ENCODE measurements at places on chromosomes 5 and 9.

GRCh38 chr9:87071473-87071872 is 124.2 kb upstream of the GAS1 start:
- DNase-seq: no peak

GRCh38 chr5:26681861-26682260 is 356.5 kb downstream of the CDH9 start:
- DNase-seq: no peak

DNA sequence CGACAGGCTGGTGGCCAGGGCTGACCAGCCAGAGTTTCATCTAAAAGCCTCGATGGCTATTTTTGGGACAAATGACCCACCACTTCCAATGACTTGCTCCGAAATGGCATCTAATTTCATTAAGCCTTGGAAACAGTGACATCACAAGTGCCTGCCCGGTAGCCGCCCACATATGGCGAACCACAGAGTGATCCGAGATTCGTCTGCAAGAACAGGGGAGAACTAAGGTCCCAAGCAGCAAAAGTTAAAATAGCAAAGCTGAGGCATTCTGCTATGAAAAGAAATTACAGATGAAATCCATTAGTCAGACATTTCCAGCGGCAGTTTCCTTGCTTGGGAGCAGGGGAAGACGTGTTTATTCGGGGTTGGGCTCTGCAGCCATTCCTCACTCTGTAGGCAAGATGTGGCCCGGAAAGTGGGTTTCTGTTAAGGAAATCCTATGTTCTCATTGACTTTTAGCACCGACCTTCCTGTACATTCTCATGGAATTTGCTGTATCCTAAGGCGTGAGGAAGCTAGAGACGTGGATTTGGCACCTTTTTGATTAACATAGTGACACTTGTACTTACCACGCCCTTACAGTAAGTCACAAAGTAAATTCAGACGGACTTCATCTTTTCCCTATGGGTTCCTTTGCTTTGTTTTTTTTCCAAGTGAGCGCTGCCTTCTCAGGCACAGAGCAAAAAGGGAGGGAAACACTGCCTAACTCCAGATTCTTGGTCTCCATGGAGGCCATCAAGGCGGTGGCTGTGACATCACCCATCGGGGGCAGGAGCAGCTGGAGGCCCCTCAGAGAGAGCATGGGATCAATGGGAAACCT is 45.1 kb downstream of the ERGIC1 start:
- DNase-seq: no peak

GRCh38 chr5:150640311-150641005 is at the start of gene SYNPO:
TSS of gene SYNPO (plus strand) at chr5:150640660. CDS start at chr5:150648276, 7,616 bp downstream.
- DNase-seq: no peak

DNA sequence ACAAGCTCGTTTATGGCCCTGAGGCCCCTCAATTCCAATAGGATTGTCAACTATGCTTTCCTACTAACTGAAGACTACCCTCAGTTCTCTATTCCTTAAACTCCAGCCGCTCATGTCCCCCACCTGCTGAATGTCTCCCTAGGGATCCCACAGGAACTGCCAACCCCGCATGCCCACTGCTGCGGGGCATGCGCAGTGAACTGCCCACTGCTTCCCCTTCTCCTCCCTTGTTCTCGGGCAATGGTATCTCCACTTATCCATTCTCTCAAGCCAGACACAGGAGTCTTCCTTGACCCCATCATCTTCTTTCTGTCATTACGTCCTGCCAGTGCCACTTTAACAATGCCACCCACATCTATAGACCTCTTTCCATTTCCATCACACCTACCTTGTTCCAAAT is 90.0 kb downstream of the FGF18 start:
- no peak for DNase-seq

GRCh38 chr5:31770998-31771397 is 132.1 kb downstream of the PDZD2 start:
- DNase-seq: no peak

DNA sequence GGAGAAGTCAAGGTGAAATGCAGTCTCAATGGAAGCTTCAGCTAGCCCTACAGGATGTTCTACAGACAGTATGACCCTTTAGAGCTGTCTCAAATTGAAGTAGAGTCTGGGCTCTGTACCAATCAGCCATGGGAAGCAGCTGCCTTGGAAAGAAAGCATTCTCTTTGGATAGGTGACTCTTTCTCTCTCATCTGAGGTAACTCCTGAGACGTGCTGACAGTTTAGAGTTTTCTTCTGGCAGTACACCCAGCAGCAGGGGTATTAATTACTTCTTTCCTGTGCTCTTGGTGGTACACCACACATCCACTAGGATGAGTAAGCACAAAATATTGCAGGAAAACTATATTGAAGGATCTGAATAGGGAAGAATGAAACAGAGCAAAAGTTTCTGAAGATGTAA is 329.6 kb upstream of the RGMB start:
- DNase-seq: no peak

- DNase-seq: no peak
Measured at GRCh38 chr5:963673-964531, 44.7 kb upstream of the NKD2 start.

DNA sequence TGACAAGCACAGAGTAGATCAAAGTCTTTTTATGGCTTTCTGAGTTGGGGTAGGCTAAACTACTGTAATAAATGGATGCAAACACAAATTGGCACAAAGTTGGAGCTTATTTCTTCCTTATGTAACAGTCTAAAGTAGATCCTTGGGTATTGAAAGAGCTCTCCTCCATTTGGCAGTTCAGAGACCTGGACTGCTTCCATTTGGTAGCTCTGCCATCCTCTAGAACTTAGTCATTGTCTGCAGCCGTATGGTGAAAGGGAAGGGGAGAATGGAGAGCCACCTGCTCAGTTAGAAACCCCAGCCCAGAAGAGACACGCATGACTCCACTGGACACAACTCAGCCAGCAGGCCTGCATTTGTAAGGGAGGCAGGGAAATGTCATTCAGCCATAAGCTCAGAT is 345.0 kb downstream of the DMAC1 start:
- DNase-seq: no peak

DNA sequence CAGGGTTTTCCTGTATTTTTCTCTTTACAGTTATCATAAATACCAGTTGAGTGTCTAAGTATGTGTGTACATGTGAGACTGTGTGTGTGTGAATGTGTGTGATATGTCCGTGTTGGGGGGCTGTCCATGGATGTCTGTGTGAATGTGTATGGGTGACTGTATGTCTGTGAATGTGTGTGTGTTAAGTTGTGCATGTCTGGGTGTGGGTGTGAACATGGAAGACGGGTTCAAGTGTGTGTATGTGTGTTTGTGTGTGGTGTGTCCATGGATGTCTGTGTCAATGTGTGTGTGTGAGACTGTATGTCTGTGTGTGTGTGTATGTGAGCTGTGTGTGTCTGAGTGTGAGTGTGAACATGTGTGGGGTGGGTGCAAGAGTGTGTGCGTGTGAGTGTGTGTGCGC is 55.0 kb downstream of the VAV2 start:
- DNase-seq: no peak

GRCh38 chr5:136194576-136194975 is 1.6 kb upstream of the SMIM32 start:
- no peak for DNase-seq

- DNase-seq: no peak
Measured at GRCh38 chr9:85501456-85501855, 240.3 kb downstream of the AGTPBP1 start.

GRCh38 chr5:135977375-135977928 is 22.7 kb upstream of the LECT2 start:
- no peak for DNase-seq

GRCh38 chr5:171614971-171615653 is 170.5 kb upstream of the SMIM23 start:
- no peak for DNase-seq

DNA sequence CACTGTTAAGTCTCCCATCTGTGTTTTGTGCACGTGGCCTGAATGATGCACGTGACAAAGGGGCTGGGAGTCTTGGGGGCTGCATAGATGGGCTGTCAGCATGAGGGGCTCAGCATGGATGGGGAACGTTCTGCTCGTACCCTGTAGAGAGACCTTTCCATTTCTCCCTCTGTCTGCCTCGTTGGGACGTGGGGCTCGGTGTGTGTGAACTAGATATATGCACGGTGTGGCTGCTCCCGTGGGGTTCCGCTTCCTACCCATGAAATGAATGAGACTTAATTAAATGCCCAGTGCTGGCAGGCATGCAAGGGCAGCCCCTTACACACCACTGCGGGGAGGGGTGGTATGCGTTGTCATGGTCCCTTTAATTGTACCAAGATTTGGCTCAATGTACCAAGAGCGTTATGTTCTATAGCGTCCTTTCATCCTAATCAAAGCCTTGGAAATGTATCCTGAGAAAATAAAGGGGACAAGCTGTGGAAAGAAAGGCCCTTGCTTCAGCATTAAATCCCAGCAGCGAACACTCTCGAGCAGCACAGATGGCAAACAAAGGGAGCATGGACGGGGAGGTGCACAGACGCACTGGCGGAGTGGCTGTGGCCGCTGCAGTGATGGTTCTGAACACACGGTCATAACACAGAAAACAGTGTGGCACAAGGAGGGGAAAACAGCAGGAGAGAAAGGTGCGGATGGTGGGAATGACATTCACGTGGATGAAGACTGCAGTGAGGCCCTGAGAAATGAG is 66.8 kb downstream of the RASGEF1C start:
- DNase-seq: no peak

DNA sequence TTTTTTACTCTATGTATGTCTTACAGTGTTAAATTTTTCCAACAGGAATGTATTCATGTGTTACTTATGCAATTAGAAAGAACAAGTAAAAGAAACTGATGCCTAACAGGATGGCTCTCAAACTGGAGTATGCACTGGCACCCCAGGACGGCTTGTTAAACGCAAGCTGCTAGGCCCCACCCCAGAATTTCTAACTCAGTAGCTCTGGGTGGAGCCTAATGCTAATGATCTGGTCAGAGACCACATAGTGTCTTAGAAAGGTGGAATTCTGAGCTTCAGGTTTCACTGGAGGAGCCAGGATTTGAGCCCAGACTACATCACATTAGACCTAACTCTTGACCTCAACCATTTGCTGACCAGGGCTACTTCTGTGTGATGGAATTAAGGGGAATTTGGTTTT is 34.4 kb downstream of the SHC3 start:
- no peak for DNase-seq

- no peak for DNase-seq
Measured at GRCh38 chr5:92836855-92837755, 743.9 kb downstream of the NR2F1-AS1 start.

- no peak for DNase-seq
Measured at GRCh38 chr5:122083535-122083934, 5.5 kb upstream of the LOX start.

- DNase-seq: no peak
Measured at GRCh38 chr5:130102375-130102774, 198.1 kb downstream of the CHSY3 start.

GRCh38 chr5:132496631-132497487 is 6.3 kb upstream of the IRF1 start:
- DNase-seq: no peak

GRCh38 chr9:89837934-89838310 is 233.1 kb downstream of the GADD45G start:
- no peak for DNase-seq

DNA sequence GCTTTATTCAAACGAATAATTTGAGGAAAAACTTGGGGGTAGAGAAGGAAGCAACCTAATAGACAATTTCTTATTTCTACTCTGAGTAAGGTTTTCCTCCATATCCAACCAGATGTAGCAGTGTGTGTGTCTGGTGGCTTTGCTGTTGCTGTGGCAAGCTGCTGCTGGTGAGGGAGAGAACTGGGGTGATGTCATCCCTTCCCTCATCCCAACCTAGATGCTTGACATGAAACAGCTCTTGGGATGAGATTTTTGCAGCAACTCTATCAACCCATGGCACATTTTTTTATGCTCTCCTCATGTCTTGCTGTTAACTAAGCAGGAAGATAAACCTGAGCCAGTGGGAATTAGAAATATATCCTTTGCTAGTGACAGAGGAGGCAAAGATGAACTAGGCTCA is 135.8 kb downstream of the PCSK1 start:
- no peak for DNase-seq

- no peak for DNase-seq
Measured at GRCh38 chr5:36007366-36007765, 16.2 kb upstream of the UGT3A1 start.

GRCh38 chr9:93693129-93693528 is 116.7 kb downstream of the PHF2 start:
- no peak for DNase-seq

DNA sequence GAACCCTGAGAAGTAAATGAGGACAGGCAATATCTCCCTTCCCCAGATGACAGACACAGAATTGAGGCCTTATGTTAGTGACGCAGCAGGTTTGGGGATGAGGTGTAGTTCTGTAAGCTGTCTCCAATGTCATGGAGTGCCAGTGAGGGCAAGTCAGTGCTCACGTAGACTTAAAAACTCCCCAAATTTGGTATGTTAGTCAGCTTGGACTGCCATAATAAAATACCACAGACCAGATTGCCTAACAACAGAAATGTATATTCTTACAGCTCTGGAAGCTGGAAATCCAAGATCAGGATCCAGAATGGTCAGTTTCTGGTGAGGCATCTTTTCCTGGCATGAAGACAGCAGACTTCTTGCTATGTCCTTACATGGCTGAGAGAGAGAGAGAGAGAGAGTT is 14.9 kb downstream of the FOXI1 start:
- DNase-seq: no peak

- no peak for DNase-seq
Measured at GRCh38 chr5:14115323-14115895, 27.7 kb upstream of the TRIO start.

DNA sequence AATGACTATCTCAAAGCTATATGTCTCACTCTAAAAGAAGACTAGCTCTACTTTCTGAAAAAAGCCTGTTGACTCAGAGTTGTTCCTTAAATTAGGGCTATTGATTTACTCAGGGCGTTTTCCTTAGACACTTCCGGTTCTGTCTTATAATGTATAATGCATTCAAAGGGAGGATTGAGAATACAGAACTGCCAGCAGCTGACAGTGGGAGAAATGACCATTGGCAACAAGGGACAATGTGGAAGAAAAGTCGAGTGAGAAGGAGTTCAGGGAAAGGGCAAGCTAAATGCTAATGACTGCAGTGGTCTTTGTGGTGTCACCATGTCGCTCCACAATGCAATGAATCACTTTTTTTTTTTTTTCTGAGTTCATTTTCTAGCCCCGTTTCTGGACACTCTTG is 65.7 kb upstream of the ANKH start:
- no peak for DNase-seq

GRCh38 chr9:127455324-127455992 is 4.1 kb downstream of the LRSAM1 start:
- no peak for DNase-seq

DNA sequence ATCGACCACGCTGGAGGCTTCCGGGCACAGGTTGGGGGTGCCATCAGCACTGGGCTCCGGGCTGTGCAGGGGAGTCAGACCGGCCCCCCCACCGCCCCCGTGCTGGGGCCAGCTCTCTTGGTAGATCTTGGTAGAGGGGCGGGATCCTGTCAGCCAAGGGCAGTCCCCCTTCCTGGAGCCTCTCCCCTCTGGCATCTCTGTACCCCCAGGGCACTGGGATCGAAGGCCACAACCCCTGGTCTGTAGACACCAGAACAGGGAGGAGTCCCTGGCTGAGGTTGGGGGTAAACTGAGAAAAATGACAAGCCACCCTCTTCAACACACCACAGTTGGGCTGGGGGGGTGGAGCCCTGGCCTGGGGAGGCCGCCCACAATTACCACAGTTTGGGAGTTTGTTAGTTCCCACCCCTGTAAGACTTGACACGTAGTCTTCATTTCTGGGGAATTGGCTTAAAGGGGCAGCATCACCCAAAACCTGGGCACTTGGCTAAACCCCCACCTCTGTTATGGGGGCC is 882 bp downstream of the CERCAM start:
- no peak for DNase-seq

Data from NCI-H2029 treated with DMSO at 0.1 percent for 48 hours (cell line).